ENCODE measurements at places on chromosomes 3 and 15.

- no peak for DNase-seq
Observed at GRCh38 chr15:75031848-75032247, 8.5 kb downstream of the PPCDC start.

- DNase-seq, result no peak
Observed at GRCh38 chr15:93460717-93461116, 371.7 kb upstream of the RGMA start.

DNA sequence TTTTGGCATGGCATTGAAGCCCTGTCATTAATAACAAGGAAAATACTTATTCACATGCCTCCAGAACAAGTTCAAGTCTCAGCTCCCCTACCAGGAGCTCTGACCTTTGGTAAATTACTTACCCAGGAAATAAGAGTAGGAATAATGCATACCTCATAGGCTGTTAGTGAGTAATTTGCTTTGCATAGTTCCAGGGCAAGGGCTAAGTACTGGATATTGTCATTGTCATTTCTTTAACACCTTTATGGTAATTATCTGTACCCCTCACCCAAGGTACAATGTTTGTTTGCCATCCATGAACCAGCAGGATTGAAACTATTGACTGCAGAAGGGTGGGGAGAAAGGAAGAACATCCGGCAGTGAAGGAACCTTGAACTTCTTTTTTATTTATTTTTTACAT is 148.5 kb downstream of the SOX2 start:
- no peak for DNase-seq

GRCh38 chr3:74623261-74623836 is 8.9 kb upstream of the CNTN3 start:
- no peak for DNase-seq

DNA sequence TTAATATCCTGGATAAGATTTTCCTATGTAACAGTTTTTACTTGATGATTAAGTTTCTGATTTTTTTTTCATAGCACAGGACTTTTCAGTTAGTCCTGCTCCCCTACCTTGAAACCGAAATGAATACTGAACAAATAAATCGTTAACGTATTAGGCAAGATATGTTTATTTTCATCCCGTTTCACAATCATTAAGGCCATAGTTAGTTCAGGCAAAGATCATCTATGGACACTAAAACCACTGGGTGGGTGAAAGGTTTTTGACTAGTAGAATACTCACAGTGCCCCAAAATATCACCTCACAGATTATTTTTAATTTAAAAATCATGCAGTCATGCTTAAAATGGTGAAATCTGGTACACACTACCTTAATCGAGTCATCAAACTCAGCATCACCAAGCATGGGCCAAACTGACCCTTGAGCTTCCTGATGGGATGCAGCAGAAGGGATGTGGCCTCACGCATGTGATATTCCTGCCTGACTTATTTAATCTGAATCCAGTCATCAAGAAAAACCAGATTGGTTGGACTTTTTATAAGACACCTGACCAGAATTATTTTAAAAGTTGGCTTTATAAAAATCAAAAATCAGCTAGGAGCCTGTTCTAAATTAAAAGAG is 365.0 kb downstream of the LPP start:
- DNase-seq, result no peak

DNA sequence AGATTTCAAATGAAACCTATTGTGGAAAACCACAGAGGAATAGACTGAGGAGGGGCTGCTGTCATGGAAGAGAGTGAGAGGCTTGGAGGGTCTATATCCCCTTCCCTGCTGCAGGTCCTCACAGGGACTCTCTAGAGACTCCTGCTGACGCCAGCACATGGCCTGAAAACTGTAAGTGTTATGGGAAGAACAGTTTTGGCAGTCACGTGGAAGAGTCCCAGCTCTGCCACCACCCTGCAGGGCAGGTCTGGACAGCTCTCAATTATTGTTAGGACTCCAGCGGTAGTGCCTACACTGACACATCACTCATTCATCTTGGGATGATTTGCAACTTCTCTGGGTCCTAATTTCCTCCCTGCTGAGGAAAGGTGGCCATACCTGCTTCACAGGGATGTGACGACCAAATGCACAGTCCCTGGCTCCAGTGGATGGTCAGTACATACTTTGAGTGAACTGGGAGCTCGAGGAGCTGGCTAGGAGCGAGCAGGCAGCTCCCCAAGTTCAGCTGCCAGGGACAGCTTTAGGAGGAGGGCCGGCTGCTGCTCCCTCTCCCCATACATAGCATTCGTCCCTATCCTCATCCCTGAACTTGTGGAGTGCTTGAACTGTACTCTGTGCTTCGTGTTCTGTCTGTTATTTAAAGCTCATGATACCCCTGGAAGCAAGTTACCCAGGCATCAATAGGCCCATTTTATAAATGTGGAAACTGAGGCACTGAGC is 49.2 kb downstream of the CTXND1 start:
- DNase-seq, result no peak

- DNase-seq, result no peak
Observed at GRCh38 chr3:42250761-42251160, 15.2 kb downstream of the CCK start.

DNA sequence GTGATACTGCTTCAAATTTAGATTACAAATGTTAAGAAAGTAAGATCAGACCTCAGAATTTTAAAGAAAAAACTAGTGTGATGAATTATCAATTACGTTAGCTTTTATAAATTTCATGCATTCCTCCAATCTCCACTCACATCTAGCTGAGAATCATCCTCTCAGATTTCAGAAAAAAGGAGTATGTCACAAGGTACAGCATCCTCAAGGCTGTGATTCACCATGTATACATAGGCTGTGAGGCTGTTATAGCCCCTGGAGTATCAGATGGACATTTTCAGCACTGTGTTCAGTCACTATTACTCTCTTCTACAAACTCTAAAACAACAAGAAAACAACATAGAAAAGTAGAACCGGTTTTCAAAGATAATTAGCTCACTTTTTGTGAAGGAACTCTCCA is 214.4 kb downstream of the PCCB start:
- DNase-seq, result no peak

DNA sequence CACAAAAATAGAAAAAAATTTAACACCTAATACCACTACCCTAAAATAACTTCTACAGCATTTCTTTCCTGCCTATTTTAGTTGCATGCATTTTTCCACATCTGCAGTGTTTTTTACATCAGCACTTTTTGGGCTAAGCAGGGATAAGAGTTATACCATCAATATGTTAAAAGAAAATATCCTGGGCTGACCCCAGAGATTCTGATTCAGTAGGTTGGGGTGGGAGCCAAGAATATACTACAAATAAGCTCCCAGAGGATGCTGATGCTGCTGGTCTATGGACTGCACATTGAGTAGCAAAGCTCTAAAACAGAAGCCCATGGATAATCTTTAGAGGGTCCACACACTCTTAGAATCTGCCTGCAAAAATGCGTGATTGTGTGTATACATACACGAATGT is 14.8 kb downstream of the FYCO1 start:
- no peak for DNase-seq

DNA sequence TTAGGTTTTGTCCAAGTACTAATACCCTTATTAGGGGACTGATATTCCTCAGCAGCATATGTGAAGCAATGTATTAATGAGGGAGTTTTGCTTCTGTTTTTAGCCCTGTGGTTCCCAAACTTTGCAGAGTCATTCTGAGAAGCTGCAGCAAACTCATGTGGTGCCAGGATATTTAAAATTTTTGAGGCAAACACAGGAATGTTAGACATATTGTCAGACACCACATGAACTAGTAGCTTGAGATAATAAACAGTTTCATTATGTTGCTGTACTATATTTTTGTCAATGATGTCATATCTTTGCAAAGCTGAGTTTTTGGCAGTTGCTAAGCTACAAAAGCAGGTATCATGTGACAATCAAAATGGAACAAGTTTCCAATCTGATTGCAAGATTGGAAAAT is 36.6 kb downstream of the ATP6V1A start:
- peak; percentile 6 for DNase-seq

GRCh38 chr3:113662824-113663223 is 33.6 kb downstream of the USF3 start:
- no peak for DNase-seq

DNA sequence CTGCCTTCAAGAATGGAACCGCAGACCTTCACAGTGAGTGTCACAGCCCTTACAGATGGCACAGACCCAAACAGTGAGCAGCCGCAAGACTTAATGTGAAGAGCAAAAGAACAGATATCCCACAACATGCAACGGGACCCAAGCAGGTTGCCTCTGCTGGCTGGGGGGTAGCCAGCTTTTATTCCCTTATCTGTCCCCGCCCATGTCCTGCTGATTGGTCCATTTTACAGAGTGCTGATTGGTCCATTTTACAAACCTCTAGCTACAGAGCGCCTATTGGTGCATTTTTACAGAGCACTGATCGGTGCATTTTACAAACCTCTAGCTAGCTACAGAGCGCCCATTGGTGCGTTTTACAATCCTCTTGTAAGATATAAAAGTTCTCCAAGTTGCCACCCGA is 102.0 kb upstream of the IGF1R start:
- DNase-seq, result no peak

GRCh38 chr3:123006609-123007008 is 21.0 kb downstream of the SEMA5B start:
- no peak for DNase-seq

DNA sequence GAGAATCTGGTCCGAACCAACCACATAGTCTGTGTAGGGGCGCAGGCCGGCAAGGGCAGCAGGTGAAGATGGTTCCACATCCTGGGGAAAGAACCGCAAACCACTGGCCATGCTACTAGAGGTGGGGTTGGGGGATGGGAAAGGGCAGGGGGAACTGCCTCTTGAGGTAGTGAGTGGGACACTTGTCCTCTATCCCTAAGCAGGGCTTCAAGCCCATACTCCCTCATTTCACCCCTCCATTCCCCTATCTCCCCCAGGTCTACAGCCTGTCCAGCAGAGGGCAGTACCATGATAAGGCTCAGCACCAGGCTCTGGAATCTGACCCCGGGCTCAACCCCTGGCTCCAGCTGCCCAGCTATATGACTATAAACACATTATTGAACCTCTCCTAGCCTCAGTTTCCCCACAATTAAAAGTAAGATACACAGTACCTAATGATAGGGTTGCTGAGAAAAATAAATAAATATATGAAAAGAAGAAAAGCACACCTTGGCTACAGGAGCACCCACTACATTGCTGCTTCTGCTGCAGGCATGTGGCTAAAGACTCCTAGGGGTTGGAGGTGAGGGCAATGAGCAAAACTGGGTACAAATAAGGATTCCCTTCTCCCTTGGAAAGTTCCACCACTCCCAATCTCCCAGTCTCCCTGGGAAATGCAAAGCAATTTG is 6.3 kb downstream of the GORASP1 start:
- no peak for DNase-seq

- DNase-seq, result no peak
Observed at GRCh38 chr3:156865732-156866131, 39.6 kb downstream of the LEKR1 start.

DNA sequence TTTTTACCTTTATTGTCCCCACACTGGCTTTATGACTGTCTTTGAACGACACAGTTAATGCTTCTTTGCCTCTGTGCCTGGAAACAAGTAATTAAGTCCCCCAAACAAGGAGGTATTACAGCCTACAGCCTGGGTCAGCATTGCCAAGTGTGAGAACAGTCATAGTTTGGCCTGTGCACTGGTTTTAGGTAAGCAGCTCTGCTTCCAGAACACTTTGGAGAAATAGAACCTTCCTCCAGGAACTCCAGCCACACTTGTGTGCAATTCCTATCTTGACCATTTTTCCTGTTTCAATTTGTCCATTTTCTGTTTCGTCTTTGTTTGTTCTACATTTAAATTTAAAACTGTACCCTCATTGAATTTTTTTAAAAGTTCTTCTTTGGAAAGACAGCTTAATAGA is 568.2 kb downstream of the TUSC7 start:
- no peak for DNase-seq

DNA sequence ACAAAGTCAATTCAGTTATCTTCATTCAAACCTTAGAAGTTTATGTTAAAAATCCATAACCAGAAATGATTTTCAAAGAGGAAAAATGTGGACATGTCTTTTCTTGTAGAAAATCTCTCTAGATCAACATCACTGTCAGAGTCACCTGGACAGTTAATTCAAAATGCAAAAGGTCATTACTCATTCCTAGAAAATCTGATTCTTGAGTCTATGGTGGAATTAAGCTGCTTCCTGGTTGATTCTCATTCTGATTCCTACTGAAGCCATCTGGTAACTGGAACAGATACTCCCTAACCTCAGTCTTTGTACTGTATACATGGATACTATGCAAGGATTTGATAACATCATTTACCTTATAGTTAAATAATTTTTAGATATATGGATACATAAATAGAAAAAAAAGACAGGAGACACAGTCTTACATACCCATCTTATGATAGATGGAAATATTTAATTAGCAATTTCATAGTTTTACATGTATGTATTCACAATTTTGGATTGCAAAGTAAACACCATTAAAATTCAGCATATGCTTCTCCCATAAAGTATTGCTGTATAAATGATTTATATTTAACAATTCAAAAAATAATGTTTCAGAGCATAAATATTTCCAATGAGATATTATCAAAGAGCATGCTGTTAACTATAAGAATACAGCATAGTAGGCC is 693.2 kb upstream of the CCDC54 start:
- no peak for DNase-seq

- DNase-seq, result no peak
Observed at GRCh38 chr3:160739079-160739478, 17.0 kb upstream of the PPM1L start.

DNA sequence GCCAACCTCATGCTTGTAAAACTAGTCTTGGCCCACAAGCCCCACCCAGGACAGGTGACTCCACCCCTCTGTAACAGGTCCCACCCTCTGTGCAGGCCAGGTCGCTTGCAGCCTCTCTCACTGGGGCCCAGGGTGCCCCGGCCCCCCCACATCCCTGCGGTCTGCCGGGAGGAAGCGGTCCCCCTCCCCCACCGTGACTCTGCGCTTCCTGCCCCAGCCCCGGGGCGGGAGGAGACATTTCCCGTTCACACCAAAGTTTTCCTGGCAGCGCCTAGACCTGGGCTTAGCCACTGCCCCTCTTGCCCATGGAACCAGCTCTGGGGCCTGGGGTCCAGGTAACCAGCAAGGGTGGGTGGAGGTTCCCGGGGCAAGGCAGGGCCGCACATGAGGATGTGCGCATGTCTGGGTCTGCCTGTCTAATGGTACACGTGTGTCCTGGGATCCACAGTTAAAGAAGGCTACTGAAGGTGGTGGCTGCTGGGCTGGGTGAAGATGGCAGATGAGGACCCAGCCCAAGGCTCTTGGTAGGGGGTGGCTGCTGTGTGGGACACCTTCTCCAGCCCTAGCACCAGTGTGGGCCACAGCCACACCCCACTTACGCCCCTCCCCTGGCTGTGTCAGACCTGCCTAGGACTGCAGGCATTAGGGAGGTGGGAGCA is 8.4 kb downstream of the NBEAL2 start:
- no peak for DNase-seq
